CD4-positive, alpha-beta memory T cell (primary cell): ENCODE measurements at places on chromosomes 11 and 22.

DNA sequence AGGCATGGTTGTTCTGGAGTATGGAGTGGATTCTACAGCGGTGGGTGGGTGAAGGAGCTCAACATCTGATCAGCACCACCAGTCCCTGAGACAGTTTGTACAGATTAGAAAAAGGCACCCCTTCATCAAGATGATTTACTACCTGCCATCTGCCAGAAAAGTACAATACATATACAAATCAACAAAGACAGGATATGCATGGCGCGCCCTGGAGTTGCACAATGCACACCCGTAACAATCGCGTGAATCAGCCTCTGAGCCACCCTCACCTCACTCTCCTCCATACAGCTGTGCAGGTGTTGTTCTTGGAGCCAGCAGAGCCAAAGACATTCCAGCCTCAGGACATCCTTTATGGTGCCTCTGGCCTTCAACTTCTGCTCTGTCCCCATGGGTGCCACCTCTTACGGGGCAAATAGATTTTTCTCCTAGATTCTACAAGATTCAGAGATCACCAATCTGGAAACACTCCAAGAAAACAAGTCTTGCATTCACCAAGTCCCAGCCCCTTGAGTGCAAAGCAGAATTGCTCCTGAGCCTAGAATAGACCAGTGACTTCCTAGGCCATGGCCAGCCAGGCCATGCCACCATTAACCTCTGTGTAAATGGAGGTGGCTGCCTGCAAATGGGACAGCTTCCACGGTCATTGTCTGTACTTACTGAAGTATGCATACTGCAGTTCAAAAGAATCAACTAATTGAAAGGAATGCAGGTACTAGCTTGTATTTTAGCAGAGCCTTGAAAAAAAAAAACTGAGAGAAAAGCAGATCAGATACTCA lies 490.9 kb downstream of the SOX6 start:
- no peak for DNase-seq

GRCh38 chr11:28760676-28761390 lies 652.6 kb downstream of the METTL15 start:
- no peak for DNase-seq

GRCh38 chr22:49964136-49965090 lies 3.8 kb downstream of the PIM3 start:
- DNase-seq: peak; percentile 42

DNA sequence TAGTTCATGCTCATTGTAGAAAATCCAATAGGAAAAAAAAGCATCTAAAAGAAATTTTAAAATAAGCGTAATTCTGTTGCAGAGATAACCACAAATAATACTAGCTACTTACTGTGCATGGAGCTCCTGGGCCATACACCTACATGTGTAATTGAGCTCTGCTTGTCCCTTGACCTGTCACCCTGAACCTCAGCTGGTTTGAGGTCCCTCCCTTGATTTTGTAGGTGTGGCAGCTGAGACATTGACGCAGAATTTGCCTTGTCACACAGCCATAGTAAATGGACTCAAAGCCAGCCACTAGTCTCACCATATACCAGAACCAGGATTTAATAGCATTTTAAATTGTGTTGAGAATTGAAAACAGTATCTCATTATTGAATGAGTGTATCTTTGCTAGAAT lies 135.3 kb downstream of the MORC2 start:
- DNase-seq: no peak

DNA sequence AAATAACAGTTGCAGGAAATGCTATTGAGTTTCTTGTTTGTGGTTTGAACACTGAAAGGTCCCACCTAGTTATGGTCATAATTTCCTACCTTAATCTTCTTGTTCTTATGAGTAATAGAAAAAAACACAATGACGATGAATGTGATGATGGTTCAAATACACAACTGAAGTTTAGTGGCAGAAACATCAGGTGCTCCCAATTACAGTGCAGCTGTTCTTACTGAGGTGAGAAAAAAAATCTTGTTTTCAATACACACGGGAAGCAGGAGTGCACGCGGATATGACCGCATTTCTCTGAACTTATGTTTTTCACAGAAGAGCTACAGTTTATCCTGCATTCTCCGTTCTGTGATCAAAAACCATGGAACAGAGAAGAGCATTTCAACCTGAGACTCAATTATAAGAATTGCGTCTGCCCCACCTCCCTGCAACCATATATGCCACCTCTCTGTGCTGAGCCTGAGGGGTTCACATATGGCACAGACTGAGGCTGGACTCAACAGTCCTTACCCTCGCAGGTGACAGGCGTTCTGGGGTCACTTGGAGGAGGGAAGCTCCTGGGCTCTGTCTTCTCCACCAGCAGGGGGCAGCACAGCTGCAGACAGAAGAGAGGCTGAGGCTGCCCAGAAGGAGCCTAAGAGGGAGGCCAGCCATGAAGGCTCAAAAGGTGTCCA lies 99.7 kb upstream of the IGLL5 start:
- peak; percentile 70 for DNase-seq

DNA sequence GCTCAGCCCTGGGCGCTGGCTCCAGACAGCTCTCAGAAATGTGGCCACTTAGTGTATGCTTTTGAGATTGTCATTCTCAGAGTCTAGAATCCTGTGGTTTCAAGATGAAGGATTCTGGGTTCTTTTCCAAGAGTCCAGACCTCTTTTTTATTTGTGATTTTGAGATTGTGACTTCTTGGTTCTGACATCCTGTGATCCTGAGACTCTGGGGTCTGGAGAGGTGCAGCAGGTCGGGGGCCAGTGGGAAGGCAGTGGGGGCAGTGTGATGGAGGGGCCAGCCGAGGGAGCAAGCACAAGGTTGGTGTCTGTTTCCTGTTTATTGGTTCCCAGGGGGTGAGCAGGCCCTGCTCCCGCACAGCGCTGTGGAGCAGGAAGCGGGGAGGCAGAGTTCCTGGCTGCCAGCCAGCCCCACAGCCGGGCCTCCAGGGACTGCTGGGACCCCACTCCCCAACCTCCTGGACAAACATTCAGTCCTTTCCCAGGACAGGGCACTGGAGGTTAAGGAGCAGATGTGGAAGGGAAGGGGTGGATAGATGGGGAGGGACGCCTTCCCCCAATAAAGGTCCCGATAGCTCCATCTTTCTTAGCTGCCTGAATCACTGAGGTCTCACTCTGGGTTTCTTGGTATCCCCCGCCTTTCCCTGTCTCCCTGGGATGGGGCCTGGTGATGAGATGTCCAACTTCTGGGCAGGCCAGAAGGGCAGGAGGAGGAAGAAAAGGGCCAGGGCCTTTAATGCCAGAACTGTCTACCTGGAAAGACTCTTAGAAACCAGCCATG lies 13.7 kb downstream of the ARHGEF17 start:
- DNase-seq: no peak

DNA sequence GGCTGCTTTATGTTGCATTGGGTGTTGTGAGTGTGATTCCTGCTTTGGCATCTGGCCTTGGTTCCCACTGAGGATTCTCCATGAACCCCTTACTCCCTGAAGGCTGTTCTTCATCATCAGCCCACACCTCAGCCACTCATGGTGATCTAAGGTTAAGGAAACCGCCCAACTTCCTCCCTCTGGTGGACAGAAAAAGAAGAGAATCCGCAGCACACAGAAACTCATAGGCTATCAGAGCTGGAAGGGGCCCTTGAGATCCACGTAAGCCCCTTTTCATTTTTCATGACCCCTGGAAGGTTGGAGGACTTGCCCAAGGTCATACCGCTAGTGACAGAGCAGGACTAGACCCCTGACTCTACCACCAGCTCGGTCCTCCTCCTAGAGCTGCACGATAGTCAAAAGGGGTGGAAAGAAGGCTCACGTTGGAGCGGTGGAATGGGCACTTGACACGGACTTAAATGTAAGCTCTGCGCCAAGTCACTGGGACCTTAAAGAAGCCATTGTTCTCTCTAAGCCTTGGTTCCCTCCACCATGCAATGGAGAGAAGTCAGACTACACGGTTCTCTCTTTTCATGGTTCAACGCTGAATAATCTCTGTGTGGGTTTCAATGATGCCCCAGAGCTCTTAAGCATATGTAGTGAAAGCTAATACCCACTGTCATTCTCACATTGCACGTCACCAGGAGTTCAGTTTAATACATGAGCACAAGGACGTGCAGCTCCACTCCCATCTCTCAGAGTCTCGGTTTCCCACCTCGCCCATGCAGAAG lies 83.6 kb upstream of the CRTAM start:
- peak; percentile 44 for DNase-seq

GRCh38 chr11:15171956-15172355 lies 57.2 kb downstream of the INSC start:
- DNase-seq: no peak

GRCh38 chr11:6625156-6625831 lies 6.1 kb upstream of the TPP1 start:
- DNase-seq: no peak

GRCh38 chr11:74442636-74443035 lies 24.7 kb downstream of the KCNE3 start:
- DNase-seq: no peak

DNA sequence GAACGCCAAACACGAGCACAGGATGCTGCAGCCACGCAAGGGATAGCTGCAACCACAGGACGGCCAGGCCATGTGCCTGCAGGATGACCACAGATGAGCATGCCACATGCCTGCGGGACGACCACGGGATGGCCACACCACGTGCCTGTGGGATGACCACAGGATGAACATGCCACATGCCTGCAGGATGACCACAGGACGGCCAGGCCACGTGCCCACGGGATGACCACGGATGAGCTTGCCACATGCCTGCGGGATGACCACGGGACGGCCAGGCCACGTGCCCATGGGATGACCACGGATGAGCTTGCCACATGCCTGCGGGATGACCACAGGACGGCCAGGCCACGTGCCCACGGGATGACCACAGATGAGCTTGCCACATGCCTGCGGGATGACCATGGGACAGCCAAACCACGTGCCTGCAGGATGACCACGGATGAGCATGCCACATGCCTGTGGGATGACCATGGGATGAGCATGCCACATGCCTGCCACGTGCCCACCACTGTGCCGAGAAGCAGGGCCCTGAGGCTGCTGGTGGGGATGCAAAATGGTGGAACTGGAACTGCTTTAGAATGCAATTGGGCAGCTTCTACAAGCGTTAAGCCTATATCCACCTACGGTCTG lies 12.8 kb upstream of the MOB2 start:
- DNase-seq: no peak

DNA sequence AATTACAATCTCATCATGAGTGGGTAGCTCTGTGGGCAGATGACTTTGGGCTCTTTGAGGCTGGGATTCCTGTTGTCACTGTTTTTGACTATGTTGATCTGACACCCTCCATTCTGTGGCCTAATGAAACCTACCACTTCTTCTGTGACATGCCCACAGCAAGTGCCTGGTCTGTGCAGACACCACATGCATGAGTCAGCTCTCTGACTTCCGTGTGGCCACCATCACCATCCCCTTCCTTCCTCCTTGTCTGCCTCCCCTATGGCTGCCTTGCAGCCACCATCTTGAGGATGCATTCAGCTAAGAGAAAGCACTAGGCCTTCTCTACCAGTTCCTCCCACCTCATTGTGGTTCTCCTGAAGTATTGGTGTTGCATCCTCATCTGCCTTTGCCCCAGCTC lies 15.3 kb upstream of the OR10V1 start:
- DNase-seq: no peak

GRCh38 chr22:30821863-30822215 lies 127.2 kb downstream of the OSBP2 start:
- no peak for DNase-seq

DNA sequence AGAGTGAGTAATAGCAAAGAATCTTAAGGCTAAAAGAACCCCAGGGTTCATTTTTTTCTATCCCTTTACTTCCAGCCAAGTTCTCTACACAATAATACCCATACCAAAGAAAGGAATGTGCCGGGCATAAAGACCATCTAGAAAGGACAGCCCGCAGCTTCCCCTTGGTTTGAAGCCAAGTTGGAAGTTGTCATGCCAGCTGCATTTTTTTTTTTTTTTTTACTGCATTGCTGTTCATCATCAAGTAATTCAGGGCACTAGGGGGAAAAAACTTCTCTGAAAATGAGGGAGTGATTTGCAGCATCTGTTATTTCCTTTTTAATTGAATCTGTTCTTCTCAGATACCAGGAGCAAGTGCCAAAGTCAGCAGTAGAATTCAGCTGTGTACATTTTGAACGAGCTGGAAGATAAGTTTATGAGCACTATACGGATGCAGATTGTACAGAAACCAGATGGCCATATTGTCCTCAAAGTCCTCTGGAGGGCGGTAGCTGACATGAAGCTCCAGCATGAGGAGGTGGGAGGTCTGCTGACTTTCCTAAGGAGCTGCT lies 56.4 kb downstream of the UBASH3B start:
- no peak for DNase-seq

GRCh38 chr11:129249351-129249750 lies 57.2 kb upstream of the ARHGAP32 start:
- no peak for DNase-seq

DNA sequence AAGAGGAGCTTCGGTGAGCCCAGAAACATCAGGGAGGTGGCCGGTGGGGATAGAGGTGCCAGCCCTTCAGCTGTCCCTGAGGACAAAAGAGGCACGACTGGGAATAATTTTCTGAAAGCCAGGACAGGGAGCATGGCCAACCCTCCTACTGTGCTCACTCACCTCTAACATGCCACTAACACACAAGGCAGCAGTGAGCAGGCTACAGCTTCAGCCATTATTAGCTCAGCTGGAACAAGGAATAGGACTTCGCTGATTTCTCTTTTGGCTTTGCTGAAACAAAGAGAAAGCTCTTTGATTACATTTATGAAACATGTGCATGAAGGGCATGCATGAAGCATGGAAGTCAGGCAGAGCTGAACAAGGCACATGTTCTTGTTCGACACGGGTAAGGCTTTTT lies 12.1 kb upstream of the OR10A5 start:
- DNase-seq: no peak

GRCh38 chr11:64035576-64035975 lies at the start of gene FLRT1:
Gene FLRT1, plus strand, starts transcription at chr11:64035931. Its CDS starts 80,337 bp downstream, at chr11:64116268.
- no peak for DNase-seq

DNA sequence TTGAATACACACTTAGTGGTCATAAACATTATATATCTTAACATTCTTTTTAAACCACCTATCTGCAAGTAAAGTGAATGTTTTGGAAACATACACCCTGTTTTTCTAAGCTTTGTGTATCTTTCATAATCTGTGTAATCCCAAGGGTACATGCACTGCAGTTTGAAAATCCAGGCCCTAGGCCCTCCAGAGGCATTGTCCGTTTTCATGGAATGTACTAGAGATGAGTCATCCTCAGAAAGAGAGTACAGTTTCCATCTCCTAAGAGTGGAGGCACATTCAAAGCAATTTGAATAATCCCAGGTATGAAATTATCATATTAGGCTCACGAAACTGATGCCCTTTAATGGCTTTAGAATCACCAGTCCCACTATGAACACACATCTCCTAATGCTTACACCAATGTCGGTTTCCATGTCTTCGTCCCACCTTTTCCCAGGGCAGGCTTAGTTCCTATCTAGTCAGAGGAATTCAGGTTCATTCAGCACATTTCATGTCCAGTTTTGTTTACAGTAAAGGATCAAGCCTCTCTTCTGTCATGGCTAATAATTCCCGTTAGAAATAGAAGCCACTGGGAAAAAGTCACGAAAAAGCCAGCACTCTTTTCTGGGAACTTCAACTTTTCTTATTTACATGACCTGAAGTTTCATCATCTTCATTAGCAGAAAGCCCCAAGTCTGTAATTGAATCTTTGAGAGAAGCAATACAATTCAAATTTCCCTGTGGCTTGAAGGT lies 39.5 kb upstream of the CD44 start:
- DNase-seq: no peak
